ENCODE measurements at places on chromosomes 16 and 17.

DNA sequence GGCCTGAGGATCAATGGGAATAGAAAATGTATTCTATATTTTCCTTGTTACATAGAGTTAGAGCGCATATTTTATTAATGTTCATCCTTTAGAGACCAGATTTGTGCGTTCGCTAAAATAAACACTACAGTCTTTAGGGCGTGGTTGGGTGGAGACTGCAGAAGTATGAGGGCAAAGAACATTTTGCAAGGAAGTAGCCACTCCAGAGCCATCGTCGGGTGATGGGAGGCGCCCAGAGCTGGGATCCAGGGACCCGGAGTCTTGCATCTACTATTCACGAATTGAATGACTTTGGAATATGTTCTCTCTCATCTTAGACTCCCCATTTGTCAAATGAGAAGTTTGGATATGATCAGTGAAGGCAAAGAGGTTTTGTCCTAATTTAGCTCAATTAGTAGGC is 154.2 kb upstream of the IRX6 start:
- DNase-seq = no peak

DNA sequence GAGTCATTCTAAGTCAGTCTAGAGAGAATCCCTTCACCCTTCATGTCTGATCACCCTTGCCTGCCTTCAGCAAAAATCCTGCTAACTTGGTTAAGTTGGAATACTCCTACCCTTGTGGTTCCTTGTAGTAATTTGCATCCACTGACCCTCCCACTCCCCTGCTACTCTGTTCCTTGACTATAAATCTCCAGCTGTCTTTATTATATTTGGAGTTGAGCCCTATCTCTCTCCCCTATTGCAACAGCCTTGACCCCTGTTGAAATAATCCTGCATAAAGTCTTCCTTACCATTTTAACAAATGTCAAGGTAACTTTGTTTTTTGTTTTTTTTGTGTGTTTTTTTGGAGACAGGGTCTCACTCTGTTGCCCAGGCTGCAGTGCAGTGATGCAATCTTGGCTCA is 590.1 kb downstream of the WWOX start:
- DNase-seq = no peak

DNA sequence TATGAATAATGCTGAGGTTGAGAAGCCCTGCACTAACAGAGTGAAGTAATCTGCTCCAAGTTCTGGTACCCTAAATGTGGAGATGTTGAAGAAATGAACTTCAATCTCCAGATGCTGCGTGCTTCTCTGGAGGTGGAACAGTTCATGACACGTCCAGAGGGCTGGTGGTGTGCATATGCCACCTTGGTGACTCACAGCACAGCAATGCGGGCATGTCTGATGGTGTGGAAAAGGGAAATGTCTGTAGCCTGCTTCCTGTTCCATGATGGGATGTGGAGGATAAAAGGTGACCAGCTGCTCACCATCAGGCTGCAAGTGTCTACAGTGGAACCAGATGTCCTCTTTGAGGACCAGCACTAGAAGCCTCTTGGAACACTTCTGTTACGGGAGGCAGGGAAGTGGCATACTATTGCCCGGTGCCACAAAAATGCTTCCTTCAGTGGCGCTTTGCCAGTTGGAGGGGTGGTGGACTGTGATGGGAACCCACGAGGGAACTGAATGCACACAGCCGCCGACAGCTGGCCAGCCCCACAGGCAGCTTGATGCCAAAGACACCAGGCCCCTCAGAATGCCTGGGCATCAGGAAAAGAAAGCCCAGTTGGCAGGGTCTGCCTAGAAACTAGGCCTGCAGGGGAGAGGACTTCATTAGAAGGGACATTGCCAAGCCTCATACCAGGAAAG is 19.9 kb downstream of the SNX11 start:
- DNase-seq = no peak

DNA sequence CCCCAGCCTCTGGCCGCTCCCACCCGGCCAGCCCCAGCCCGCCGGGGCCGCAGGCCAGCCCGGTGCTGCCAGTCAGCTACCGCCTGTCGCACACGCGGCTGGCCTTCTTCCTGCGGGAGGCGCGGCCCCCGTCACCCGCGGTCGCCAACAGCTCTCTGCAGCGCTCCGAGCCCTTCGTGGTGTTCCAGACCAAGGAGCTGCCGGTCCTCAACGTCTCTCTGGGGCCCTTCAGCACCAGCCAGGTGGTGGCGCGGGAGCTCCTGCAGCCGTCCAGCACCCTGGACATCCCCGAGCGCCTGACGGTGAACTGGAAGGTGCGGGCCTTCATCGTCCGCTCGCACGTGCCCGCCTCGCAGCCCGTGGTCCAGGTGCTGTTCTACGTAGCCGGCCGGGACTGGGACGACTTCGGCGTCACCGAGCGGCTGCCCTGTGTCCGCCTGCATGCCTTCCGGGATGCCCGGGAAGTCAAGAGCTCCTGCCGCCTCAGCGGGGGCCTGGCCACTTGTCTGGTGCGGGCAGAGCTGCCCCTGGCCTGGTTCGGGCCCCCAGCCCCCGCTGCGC is 46.8 kb downstream of the TMEM132E start:
- no peak for DNase-seq

- DNase-seq = no peak
Observed at GRCh38 chr17:1577583-1578013, 15.0 kb upstream of the PITPNA start.

DNA sequence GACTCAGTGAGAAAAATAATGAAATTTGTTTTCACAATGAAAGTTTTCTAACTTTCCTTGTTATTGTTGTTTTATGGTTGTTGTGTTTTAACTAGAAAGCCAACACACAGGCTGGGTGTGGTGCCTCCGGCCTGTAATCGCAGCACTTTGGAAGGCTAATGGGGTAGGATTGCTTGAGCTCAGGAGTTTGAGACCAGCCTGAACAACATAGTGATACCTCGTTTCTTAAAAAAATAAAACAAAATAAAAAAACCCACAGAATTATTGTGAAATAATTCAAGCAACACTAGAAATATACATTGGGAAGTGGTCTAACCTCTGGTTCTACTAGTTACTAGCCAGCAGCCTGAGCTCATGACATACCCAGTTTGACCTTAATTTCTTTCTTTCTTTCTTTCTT is 630 bp downstream of the MILR1 start:
- DNase-seq = no peak

GRCh38 chr17:34370376-34370996 is 7.5 kb upstream of the CCL1 start:
- no peak for DNase-seq

- no peak for DNase-seq
Observed at GRCh38 chr16:9099131-9099625, 7.7 kb downstream of the HAPSTR1 start.

GRCh38 chr17:62680541-62681052 is 53.1 kb downstream of the MRC2 start:
- no peak for DNase-seq

GRCh38 chr17:10042589-10043244 is 137.6 kb upstream of the RCVRN start:
- no peak for DNase-seq

- DNase-seq = no peak
Observed at GRCh38 chr16:84535851-84536250, 31.4 kb upstream of the MEAK7 start.

GRCh38 chr16:27650073-27650701 is 100.2 kb downstream of the KATNIP start:
- DNase-seq = no peak

DNA sequence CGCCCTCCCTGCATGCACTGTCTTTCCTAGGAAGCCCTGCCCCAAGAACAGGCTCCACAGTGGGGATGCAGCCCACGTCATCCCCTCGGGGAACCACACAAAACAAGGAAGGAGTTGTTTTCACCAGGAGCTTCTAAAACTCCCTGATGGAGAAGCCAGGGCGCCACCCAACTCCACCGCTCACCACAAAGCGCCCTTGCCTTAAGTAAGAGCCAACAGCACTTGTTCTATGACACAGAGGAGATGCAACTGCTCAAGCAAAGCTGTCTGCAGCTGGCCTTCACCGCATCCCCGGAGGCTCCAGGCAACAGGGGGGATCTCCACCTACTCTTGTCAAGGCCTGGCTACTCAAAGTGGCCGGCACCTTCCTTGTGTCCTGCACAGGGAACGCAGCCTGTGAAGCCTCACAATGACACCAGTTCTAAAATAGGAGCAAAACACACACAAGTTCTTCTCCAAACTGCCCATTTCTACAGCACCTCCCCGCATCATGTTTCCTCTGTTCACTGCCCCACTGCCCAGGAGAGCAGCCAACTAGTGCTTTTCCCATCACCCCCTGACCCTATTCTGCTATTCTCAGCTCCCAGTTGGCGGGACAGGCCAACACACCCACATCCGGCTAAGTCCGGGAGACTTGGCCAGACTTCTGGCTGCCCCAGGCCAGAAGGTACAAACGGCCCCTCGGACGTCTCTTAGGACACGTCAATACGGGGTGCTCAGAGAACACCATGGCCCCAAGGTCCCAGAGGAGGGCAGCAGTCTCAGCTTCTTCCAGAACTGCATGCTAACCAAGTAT is 24.2 kb downstream of the MPG start:
- DNase-seq = no peak

DNA sequence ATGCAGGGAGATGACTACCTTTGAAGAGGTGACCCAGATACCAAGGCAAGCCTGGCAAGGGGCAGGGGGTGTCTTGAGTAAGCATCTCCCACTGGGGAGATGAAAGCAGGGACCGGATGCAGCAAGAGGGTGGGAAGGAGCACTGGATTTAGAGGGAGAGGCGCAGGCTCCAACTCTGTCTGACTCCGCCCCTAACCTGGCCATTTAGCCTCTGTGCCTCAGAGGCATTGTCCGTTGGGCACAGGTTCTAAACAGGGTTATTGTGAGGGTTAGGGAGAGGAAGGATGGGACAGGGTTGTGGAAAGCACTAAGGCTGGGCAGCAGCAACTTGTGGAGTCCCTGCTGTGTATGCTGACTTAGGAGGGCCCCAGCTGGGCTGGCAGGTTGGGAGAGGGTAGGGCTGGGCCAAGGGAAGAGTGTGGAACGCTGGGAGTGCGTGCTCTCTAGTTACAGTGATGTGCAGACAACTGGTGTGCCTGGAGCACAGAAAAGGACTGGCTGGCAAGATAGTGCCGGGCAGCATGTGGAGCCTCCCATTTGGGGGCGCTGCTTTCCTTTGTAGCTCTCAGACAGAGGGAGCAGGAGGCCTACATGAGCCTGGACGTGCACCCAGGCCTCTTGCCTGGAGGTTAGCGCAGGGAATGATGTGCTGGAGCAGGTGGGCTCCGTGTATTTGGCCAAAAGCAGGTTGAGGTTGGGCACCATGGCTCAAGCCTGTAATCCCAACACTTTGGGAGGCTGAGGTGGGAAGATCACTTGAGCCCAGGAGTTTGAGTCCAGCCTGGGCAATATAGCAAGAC is 26.2 kb downstream of the TBX2 start:
- no peak for DNase-seq

DNA sequence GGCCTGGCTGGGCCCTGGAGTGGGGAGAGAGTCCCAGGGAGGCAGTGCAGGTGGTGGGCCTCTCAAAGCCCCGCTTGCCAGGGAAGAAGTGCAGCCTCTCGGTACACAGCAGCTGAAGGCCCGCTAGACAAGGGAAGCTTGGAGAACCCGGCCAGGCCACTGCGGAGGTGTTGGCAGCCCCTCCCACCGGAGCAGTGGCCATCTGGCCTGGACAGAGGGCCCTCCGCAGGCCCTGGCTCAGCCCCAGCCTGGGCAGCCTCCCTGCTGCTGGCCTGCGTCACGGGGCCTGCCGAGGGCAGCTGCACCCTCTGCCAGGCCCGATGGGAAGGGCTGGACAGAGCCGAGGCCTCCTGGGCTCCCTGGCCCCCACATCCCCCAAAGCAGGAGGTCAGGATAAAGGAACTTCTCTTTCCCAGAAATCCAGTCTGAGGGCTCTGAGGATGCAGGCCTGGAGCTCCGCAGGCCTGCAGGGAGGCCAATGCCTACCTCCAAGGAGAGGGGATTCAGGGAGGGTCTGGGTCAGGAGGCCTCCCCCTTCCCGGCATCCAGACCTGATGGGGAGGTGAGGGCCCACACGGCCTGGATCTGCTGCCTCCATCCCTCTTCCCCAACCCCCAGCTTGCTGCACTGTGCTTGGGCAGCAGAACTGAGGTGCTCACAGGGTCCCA is 4.3 kb downstream of the SPPL2C start:
- no peak for DNase-seq

GRCh38 chr17:2259769-2260536 is 43.6 kb downstream of the SMG6 start:
- DNase-seq = peak; percentile 63

DNA sequence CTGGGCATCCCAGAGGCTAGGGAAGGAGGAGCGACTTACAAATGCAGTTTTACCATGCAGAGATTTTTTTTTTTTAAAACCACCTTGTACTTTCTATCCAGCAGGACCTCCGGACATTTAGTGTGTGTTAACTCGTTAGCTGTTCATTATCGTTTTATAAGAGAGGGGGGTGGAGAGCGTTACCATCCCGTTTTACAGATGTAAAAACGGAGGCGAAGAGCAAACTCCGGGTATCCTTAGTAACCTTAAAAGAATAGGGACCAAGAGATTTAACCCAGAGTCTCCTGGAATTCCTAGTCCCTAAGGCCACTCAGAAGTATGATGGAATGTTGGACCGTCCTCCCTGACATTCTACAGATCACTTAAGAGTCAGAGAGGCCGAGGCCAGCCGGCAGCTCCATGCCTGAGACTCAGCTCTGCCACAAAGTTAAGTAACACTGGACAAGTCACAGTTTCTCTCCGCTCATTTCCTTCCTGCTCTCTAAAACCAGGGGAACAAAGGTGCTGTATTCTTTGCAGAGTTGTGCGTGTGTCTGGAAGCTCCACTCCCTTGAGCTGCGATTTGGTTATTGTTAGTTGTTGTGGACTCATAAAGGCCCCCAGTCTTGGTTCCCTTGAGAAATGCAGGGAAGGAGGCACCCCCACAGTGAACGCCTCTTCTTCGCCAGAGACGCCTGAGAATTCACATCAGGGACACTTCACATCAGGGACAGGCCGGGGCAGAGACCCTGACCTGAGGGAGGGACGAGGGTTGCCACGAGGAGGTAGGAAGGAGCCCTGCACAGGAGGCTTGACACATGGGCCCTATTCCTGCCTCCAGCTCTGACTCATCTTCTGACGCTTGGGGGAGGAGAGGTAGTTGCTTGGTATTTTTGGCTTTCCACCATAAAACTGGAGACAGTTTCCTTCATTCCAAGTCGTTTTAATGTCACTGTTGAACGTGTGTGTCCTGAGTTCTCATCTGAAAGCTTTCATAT is 1.2 kb downstream of the DUSP14 start:
- DNase-seq = no peak

DNA sequence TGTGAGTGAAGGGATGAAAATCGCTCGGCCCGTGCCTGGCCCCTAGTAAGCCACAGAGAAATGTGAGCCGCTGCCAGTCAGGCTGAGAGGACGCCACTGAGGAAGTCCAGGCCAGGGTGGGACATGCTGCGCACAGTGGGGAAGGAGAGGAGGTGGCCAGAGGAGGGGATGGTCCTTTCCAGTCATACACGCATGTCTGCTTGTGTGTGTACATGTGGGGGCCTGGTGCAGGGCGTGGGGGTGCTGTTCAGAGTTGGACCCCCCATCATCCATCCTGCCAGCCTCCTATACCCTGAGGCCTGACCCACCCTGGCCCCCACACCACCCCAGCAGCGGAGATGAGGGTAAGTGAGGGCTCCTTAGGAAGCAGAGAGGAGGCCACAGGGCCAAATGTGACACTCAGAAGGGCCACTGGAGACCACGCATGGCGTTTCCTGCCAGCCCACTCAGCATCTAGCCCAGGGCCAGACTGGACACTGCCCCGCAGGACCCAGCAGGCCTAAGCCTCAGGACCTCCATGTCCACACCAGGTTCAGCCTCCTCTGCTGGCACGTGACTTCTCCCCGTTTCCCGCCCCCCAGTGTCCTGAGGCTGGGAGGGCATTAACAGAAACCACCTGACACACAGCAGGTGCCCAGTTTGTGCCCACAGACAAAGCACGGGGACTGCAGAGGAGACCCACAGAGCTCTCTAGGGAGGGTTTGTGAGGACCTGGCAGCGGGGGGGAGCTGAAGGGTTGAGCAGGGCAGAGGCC is 7.0 kb downstream of the DOC2A start:
- DNase-seq = no peak

Measured in activated CD8-positive, alpha-beta memory T cell treated with anti-CD3 and anti-CD28 coated beads, Interleukin-2, amount 50 U/mL, for 4 hours (primary cell).